NCI-H2029 (cell line): ENCODE measurements at places on chromosomes 6 and 20.

GRCh38 chr6:3260296-3260695, 1.5 kb downstream of the PSMG4 start:
- DNase-seq = no peak

GRCh38 chr20:7660165-7660564, 280.1 kb downstream of the HAO1 start:
- DNase-seq = no peak

DNA sequence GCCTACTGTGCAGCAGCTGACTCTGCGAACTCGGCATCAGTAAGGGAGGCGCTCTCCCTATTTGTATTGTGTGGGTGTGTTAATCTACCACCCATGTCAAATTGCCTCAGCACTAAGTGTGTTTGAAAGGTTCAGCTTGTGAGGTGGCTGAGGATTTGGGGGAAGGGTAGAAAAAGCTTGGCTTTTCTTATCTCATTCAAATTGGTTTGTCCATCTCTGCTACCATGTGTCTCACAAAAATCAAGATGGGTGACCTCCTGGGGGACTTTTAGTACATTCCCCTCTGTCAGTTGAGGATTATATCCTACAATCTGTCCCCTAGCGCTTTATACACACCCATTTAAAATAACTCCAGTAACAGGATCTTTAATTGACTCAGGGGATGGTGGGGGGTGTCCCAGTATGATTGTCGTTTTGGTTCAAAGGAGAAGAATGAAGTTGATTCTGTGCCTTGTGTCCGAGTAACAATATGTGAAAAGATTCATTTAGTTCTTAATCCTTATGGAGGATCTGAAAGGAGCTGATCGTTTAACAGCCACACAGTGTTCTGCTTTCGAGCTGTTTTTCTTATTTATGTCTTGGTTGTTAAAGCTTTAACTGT, 609.6 kb downstream of the PKHD1 start:
- DNase-seq = no peak

DNA sequence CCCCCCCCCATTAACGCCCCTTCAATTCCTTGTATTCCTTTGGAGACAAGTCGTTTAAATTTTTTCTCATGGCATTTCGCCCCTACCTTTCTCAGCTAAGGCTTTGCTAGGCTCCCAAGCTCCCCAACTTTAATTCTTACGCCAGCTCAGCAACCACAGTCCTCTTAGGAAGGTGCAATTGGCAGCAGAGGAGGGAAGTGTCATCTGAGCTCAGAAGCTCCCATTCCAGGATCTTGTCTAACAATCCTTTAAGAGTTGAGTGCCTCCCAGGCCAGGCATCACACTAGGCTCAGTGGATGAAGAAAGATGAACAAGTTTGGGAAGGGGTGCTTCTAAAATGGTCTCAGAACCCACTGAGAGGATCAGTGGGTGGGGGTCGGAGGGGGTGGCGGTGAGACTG, 131.2 kb upstream of the AKAP12 start:
- DNase-seq = no peak

GRCh38 chr20:12064540-12064939, 146.8 kb downstream of the BTBD3 start:
- no peak for DNase-seq

- no peak for DNase-seq
These were observed 1.8 kb downstream of the PLA2G7 start for GRCh38 chr6:46733341-46733801.
